Body of pancreas (tissue), 4 donors: ENCODE measurements at places on chromosomes 3 and 15.
A peak's percentile ranks its signal among the peaks of the same experiment; 100 is the strongest.

DNA sequence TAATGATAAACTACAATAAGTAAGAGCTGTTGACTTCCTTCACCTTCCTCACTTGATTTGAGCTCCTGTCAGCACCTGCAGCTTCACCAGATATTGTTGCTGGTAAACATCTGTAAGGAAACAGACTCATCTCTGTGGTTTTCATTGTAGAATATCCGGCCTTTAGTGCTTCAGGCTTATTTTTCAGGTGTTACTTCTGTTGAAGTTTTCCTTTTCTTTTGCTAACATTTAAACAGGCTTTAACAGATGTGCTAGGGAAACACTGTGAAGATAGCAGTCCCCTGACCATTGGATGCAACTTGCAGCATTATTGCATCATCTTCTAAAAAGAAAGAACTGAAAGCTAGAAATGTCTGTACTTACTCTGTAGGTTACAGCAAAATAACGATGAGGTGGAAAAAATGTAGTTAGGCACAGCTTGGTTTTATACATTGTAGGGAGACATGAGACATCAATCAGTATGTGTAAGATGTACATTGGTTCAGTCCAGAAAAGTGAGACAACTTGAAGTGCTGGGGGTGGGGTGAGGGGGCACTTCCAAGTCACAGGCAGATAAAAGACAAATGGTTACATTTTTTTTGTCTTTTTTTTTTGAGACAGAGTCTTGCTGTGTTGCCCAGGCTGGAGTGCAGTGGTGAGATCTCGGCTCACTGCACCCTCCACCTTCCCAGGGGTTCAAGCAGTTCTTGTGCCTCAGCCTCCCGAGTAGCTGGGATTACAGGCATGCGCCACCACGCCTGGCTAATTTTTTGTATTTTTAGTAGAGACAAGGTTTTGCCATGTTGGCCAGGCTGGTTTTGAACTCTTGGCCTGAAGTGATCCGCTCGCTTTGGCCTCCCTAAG is 10.2 kb downstream of the EDEM1 start:
- no peak for DNase-seq

DNA sequence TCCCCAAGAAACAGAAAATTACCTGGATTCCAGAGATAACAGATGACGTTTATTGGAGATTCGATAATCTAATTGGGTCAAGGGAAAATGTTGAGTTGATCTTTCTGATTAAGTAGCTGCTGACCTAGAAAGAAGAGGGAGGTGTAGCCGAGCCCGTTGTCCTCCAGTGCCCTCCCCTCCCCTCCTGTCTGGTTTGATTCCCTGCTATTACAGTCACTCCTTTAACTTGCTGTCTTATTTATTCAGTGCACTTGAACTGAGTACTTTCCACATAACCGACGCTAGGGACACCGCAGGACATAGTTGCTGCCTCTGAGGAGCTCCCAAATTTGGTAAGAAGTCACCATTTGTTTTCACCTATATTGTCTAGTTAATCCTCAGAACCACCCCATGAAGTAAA is 103.7 kb downstream of the AQP9 start:
- DNase-seq = no peak

GRCh38 chr15:93209690-93210445 is 120.9 kb upstream of the RGMA start:
- DNase-seq = no peak

- DNase-seq = no peak
Observed at GRCh38 chr3:66538390-66538789, 37.6 kb upstream of the LRIG1 start.

DNA sequence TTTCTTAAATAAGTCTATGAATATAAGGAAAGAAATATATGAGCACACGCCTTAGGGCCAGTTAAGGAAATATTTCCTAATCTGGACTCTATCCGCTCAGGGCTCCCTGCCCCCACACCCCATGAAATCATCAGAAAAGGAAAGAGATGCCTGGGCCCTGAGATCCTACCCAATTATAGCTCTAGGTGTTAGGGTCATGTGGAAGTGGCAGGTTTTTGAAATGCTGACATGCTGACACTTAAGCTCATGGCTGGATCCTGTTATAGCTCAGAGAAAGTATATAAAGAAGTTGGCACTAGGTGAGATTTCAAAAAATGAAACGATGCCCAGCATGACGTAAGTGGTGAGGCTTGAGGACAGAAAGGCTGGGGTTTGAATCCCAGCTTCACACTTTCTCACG is 43.5 kb upstream of the AKAP13 start:
- no peak for DNase-seq

DNA sequence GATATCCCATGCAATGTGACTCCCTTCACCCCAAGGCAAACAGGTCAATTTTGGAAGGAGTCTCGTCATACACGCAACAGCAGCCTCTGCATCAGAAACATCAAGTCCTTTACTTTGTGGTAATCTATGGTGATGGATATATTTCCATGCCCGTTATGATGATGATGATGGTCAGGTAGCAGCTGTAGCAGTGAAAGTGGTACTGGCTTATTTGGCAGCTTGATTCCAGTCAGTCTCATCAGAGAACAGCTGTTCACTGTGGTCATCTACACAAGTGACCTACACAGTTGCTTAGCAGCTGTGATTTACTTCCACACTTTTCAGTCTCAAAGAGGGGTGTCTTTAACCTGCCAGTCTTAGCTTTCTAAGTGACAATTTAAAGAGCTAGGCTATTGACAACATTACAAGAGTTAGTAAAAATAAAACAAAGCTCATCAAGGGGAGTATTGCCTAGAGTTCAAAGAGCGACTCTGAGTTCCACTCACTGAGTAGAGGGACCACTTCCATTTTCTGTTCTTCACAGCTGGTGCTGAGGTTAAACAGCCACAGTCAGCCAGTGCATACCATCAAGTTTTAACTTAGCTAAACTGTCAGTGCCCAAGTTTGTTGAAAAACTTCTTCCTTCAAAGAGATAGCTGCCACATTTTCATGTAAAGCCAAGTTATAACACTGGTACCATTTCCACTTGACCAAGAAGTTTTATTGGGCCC is 587.4 kb upstream of the KCNMB2 start:
- DNase-seq = no peak

GRCh38 chr15:64185146-64185911 is 22.5 kb upstream of the PPIB start:
- DNase-seq = no peak

DNA sequence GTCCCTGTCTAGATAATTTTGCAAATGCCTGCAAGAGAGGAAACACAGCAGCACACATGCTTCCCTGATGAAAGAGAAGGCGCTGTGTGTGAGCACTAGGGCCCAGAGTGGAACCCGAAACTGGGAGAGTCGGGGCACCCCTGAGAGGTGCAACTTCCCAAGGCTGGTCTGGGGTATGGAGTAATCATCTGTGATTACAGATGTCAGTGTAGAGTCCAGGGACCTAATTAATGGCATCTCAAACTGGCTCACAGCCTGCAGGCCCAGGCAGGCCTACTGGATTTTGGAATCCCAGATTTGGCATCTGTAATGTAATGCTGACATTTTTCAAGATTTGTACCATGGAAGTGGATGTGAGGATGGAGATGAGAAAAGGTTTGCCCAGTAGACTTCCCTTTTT is 29.4 kb downstream of the PGPEP1L start:
- no peak for DNase-seq

- no peak for DNase-seq
Observed at GRCh38 chr15:80703965-80704364, 8.9 kb downstream of the ABHD17C start.

DNA sequence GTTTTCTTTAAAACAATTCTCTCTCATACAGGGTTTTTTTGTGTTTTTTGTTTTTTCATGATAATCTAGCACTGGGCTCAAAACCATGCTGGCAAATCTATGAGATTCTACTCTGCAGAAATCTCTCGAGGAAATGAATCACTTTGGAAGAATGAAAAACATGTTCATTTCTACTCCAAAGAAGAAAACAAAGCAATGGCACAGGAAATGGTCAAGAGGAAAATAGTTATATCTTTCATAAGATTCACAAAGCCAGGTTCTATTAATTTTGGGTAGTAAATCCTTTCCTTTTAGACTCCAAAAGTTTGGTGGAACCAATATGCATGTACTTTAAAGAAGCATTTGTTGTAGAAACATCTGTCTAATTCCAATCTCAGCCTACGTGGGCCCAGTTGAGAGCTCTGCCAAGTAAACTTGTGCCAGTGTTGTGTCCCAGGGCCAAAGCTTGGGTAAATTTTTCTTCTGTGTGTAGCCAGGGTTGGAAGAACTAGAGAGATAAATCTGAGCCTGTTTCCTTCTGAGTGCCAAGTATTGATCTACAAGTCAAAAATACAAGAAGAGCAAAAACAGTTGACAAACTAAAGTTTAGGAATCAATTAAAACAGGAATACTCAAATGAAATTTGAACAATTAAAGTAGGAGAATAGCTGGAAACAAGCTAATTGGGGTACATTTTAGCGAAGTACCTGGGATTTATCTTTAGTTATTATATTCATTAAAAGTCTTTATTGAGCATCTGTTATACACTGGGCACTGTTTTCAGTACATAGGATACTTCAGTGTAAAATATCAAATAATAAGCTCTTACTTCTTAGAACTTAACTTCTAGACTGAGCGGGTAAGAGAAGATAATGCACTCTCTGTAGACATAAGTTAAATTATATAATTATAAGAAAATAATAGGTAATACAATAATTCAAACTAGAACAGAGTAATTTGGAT is 657.5 kb upstream of the NECTIN3 start:
- no peak for DNase-seq

- DNase-seq = no peak
Observed at GRCh38 chr3:158431829-158432228, 139.2 kb upstream of the MLF1 start.

DNA sequence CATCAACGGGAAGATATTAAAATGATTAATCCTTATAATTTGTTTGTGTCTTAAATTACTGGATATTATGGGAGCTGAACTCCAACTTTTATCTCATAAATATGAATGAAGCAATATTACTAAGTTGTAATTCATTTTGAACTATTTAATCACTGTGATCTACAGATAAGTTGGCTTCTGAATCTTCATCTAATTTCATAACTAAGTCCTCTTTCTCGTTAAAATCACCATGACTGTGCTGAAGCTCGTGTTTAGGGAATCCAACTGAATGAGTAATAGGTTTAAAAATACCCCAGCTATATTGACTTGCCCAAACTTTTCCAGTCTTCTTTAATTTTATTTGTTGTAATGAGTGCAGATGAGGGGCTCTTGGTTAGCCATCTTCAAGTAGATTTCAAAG is 14.1 kb downstream of the MDFIC2 start:
- no peak for DNase-seq

GRCh38 chr15:52186651-52187486 is 4.3 kb downstream of the GNB5 start:
- peak; percentile 32 for DNase-seq

- no peak for DNase-seq
Observed at GRCh38 chr15:70580286-70580685, 183.1 kb downstream of the UACA start.

GRCh38 chr3:176426371-176426770 is 770.9 kb downstream of the TBL1XR1 start:
- DNase-seq = no peak

- DNase-seq = no peak
Observed at GRCh38 chr3:193617628-193618027, 24.6 kb downstream of the OPA1 start.

- peak; percentile 56 for DNase-seq
Observed at GRCh38 chr3:50675179-50676030, 678 bp downstream of the DOCK3 start.

GRCh38 chr3:100480081-100480480 is 12.3 kb upstream of the TMEM45A start:
- DNase-seq = no peak

DNA sequence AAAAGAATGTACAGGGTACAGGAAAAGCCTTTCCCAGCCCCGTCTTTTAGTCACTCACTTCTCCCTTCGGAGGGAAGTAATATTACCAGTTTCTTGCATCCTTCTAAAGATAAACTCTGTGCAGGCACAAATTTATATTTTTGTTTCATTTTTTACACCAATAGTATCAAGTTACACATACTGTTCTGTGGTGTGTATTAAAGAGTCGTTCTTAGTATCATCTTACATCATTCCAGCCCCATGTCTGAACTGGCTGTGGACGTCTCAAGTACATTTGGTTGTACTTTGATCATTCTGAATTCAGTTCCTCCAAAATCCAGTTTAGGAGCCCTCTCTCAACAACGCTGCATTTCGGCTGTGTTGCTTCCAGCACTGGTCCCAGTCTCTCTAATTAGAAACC is 68.7 kb downstream of the LMLN start:
- DNase-seq = no peak

DNA sequence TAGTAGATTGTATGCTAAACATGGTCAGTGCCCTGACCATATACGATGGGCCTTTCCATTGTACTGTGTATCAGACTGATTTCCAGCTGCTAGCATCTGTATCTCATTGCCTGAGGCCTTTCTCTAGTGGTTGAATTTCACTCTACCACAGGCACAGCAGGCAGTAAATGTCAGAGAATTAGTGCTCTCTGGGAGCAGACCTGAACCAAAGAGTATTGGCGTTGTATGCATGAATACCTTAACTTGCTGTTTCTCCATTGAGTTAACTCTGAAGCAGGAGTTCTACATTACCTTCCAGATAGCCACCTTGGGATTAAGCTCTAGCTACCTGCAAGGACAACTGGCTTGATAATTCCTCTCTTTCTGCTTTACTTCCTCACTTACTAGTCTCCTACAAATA is 439.2 kb upstream of the EPHA3 start:
- DNase-seq = no peak

DNA sequence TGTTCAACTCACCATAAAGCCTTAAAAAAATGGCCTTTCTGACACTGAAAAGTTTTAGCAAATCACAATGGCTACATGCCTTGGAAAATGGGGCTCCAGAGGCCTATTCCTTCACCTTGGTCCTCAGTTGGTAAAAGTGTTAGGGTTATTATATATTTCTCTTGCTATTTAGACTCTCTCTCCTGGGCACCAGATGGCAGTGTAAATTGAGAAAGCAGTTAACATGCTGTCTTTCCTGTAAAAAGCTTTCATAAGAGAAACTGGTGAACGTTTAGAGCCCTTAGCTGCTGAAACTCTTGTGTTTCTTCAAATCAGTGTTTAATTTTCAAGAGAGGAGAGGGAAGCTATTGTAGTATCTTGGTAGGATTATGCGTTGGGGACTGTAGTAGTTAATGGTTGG is 89.9 kb downstream of the LRTM1 start:
- no peak for DNase-seq

DNA sequence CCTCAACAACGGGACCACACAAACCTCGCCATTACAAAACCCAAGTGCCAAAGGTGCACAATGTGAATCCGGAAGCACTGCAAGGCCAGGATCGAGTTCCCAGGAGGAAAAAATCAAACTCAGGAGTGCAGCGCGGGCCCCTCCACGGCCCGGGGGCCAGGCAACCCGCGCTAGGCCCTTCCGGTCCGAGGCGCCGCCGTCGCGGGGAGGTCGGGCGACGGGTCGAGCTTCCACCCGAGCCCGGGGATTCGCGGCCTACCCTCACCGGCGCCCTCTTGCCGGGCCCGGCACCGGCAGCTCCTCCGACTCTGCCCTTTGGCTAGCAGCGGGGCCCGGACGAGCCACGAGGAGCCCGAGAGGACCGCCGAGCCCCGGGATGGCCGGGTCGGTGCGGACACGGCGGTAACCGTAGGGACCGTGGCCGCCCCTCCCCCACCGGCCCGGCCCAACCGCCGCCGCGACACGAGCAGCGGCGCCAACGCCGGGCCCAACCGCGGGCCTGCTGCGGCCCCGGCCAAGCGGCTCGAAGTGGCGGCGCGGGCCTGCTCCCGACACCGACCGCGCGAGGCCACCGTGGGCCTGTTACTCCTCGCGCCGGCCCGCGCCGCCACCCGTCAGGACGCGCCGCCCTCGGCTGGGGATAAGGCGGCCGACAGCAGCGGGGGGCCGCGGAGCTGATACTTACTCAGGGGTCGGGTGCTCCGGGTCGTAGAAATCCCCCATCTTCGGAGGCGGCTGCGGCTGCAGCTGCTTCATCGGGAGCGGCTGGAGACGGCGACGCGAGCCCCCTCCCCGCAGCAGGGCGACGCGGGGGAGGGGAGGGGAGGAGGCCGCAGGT is 525 bp downstream of the SETD2 start:
- peak; percentile 66 for DNase-seq
